ENCODE measurements at places on chromosomes 12 and 14.

DNA sequence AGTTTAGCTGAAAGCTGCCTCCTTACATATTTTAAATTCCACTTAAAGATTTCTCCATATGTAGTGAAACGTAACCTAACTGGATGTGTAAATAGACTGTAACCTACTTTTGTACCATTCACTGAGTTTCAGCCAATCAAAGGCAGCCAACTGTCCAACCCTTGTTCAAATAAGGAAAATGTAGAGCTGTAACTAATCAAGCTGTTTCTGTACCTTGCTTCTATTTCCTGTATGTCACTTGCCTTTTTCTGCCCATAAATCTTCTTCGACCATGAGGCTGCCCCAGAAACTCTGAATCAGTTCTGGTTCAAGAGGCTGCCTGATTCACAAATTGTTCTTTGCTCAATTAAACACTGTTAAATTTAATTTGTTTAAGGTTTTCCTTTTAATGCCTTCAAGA lies 6.3 kb downstream of the SLC7A8 start:
- H3K27me3 ChIP-seq, result no peaks in the 10 kb centered on the region
- H3K27ac ChIP-seq, result no peak overlapping the region
- H3K4me1 ChIP-seq, result peaks cover 23% of the 10 kb centered on the region
- no peak overlapping the region for H3K4me3 ChIP-seq

DNA sequence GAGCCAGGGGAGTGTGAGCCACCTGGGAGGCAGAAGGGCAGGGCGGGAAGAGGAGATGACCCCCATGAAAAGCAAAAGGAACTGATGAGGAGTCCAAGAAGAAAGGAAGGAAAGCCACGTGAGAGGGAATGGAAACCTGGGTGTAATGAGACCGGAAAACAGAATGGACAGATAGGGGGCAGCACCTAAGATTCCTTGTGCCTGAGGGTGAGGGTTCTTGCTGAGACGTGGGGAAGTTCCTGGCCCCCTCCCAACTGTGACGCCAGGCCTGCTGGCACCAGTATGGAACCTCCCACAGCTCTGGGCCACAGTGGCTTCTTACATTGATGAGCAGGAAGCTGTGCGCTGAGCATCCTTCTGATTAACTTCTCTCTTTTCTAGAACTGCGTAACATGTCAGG lies 30.8 kb downstream of the TTC7B start:
- no peak overlapping the region for H3K4me3 ChIP-seq
- no peak overlapping the region for H3K27ac ChIP-seq
- no peaks in the 10 kb centered on the region for H3K4me1 ChIP-seq
- H3K36me3 ChIP-seq, result no peaks in the 10 kb centered on the region
- no peaks in the 10 kb centered on the region for H3K27me3 ChIP-seq

DNA sequence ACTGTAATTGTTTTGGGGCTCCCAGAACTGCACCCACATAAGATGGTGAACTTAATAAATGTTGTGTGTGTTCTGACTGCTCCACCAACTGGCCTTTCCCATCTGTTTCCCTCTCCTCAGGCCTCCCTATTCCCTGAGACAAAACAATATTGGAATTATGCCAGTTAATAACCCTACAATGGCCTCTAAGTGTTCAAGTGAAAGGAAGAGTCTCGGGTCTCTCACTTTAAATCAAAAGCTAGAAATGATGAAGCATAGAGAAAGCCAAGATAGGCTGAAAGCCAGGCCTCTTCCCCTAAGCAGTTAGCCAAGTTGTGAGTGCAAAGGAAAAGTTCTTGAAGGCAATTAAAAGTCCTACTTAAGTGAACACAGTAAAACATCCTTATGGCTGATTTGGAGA lies 13.4 kb downstream of the ACOT6 start:
- H3K27me3 ChIP-seq, result no peaks in the 10 kb centered on the region
- no peaks in the 10 kb centered on the region for H3K36me3 ChIP-seq
- DNase-seq, result peak; percentile 7
- no peak overlapping the region for H3K27ac ChIP-seq
- H3K4me1 ChIP-seq, result no peaks in the 10 kb centered on the region

DNA sequence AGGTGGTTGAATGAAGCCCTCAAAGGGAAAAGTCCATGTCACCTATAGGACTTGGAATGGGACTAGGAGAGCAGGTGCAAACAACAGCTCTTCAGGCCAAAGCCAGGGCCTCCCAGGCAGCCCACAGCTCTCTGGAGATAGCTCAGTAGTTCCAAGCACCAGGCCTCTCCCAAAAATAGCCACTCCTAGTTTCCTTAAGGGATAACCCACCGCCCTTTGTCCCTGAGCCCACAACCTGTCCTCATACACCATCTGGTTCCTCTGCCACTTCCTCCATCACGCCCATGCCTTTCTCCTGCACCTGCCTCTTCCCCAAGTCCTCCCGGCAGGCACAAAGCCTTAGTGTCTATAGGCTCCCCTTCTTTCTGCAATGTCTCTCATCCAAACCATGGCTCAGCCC lies 2.1 kb downstream of the RAB15 start:
- no peak for DNase-seq
- H3K27me3 ChIP-seq, result peaks cover 7% of the 10 kb centered on the region
- H3K4me1 ChIP-seq, result no peaks in the 10 kb centered on the region
- H3K27ac ChIP-seq, result no peak overlapping the region

DNA sequence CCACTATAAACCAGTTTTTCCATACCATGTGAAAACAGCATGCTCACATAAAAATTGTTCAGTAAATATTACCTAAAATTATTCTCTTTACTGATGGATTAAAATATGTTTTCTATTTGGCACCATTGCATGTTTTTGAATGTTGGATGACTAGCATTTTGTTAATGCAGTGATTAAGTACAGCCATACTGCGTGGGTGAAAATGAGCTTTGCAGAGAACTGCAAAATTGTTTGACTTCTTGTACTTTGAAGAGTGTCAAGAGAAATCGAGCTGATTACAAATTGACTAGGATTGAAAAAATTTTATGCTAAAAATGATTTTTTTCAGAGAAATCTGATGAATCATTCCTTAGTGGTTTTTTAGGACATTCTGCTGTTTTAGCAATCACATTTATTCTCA lies 452.9 kb downstream of the RPL10L start:
- H3K4me1 ChIP-seq, result no peaks in the 10 kb centered on the region
- H3K27ac ChIP-seq, result no peak overlapping the region
- no peaks in the 10 kb centered on the region for H3K27me3 ChIP-seq

DNA sequence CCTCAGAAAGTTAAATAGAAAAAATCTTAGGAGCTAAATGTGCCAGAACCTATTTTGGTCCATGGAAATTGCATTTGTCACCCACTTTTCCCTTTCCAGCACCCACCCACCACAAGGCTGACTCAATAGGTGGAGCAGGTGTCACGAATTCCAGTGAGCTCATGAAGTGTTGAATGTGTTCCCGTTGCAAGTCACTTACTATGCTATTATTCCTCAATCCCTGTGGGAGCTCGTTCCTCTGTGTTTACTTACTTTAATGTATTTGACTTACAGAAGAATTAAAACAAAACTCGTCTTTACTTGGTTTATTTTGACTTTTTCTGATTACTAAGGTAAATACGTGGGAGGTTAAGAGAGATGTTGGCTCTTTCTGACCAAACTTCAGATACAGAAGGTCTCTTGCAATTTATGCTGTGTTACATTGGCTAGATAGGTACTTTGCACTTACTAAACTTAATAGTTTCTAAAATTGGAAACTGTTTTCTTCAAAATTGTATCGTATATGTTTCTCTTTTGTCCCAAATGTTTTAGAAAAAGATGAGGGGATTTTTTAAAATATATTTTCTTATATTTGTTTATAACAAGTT lies 269.4 kb upstream of the NOVA1 start:
- no peaks in the 10 kb centered on the region for H3K27me3 ChIP-seq
- H3K27ac ChIP-seq, result no peak overlapping the region
- H3K4me1 ChIP-seq, result no peaks in the 10 kb centered on the region
- no peaks in the 10 kb centered on the region for H3K36me3 ChIP-seq
- peak; percentile 6 for DNase-seq

DNA sequence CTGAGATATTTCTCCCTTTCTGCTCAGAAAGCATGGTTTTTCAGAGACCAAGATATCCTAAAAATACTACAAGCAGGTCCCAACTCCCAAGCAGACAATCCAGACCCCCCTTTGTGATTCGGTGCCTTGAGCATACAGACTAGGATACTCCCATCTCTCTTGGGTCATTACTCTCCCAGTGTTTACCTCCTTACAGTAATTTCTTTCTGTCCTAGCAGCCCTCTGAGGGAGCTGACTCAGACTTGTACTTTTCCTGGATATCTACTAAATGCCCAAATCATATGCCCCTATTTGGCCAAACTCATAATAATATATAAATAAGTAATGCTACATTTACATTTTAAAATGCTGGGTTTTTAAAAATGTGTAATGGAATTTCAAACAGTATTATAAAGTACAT lies 355.6 kb downstream of the LRIG3 start:
- H3K4me1 ChIP-seq, result no peaks in the 10 kb centered on the region
- no peak overlapping the region for H3K4me3 ChIP-seq
- H3K27ac ChIP-seq, result no peak overlapping the region
- no peaks in the 10 kb centered on the region for H3K36me3 ChIP-seq
- H3K27me3 ChIP-seq, result no peaks in the 10 kb centered on the region

DNA sequence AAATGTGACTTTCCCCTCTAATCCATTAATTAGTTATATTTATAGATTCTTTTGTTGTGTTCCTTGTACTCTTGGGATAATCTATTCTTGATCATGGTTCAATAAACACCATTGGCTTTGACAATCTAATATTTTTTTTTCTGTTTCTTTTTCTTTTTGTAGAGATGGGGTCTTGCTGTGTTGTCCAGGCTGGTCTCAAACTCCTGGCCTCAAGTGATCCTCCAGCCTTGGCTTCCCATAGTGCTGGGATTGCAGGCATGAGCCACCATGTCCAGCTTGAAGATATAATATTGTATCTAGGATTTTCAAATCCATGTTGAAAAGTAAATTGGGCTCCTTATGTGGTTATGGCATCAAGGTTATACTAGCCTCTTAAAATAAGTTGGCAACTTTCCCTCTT lies 6.2 kb downstream of the DNAL1 start:
- H3K36me3 ChIP-seq, result no peaks in the 10 kb centered on the region
- no peaks in the 10 kb centered on the region for H3K4me1 ChIP-seq
- no peak for DNase-seq
- H3K27me3 ChIP-seq, result no peaks in the 10 kb centered on the region
- H3K27ac ChIP-seq, result no peak overlapping the region

GRCh38 chr12:132804426-132804861 lies 24.2 kb downstream of the GOLGA3 start:
- no peaks in the 10 kb centered on the region for H3K4me1 ChIP-seq
- H3K27ac ChIP-seq, result no peak overlapping the region
- no peak overlapping the region for H3K4me3 ChIP-seq
- no peaks in the 10 kb centered on the region for H3K27me3 ChIP-seq
- DNase-seq, result no peak
- H3K36me3 ChIP-seq, result peaks cover 52% of the 10 kb centered on the region

DNA sequence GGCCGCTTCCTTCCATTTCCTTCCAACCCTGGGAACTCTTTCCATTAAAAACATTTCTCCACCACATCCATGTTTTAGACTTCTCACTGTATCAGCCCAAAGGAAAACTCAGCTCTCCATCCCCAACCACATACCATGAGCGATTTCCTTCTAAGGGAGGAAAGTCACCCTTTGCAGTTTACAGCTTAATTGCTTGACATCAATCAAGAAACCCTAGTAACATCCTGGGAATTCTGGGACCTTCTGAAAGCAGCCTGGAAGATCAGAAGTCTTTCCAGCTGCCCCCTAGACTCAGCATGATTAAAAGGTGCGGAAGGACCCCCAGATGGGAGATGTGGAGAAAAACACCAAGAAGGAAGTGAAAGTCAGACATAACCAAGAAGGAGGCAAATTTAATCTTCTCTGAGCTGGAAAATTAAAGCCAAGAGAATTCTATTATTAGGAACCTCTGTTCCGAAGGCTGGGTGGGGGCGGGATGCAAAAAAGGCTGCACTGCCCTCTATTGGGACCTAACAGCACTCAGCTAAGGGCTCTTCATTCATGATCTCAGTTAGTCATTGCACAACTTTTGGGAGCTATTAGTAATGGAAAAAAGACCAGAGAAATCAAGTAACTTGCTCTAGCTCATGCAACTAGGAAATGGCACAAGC lies 73.3 kb upstream of the PLXNC1 start:
- no peak overlapping the region for H3K4me3 ChIP-seq
- H3K27me3 ChIP-seq, result no peaks in the 10 kb centered on the region
- H3K4me1 ChIP-seq, result peaks cover 9% of the 10 kb centered on the region
- no peak overlapping the region for H3K27ac ChIP-seq

DNA sequence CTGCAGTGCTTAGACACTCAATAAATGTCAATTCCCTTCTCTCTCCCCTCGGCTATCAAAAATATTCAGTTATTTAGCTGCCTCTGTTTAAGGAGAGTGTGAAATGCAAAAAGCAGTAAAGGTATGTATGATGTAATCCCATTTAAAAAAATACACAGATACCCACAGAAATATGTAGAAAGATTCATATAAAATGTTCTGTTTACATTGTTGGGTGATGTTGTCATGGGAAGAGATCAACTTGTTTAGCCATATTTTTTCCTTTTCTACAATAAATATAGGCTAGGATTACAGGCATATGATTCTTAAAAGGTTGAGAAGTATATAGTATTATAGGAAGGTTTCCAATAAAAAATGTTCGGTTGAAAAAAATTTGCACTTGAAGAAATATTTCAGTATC lies 7.8 kb downstream of the PPP2R3C start:
- no peaks in the 10 kb centered on the region for H3K4me1 ChIP-seq
- no peaks in the 10 kb centered on the region for H3K27me3 ChIP-seq

DNA sequence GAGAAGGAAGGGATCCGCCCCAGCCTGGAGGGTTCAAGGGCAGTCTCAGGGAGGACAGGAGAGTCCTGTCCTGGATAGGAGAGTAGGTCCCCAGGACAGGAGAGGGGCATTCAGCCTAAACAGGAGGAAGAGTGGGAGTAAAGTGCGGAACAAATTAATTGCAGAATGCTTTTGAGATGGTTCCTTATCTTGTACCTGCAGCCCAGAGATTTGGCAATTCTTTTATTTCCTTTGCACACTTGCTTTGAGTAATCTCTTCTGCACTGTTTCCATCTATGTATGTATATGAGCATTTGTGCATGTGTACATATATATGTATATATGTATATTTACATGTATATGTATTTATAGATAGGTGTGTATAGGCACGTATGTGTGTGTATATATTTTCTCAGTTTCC lies 22.7 kb downstream of the PLEK2 start:
- H3K4me1 ChIP-seq, result peaks cover 5% of the 10 kb centered on the region
- DNase-seq, result no peak
- H3K27ac ChIP-seq, result no peak overlapping the region
- H3K27me3 ChIP-seq, result no peaks in the 10 kb centered on the region
- H3K4me3 ChIP-seq, result no peak overlapping the region
- peaks cover 9% of the 10 kb centered on the region for H3K36me3 ChIP-seq

- no peak for DNase-seq
- H3K4me3 ChIP-seq, result no peak overlapping the region
- H3K27me3 ChIP-seq, result no peaks in the 10 kb centered on the region
- no peaks in the 10 kb centered on the region for H3K4me1 ChIP-seq
- H3K36me3 ChIP-seq, result no peaks in the 10 kb centered on the region
These were observed 58.0 kb upstream of the RTRAF start for GRCh38 chr14:51931308-51931707.

Measured in cardiac muscle cell (in vitro differentiated cells and primary cell).